ENCODE measurements at places on chromosomes 3 and 15.

- DNase-seq: no peak
Observed at GRCh38 chr15:48851956-48852355, 26.0 kb upstream of the EID1 start.

GRCh38 chr3:179852142-179852905 is 184.4 kb downstream of the PEX5L start:
- peak; percentile 60 for DNase-seq

- DNase-seq: peak; percentile 33
Observed at GRCh38 chr3:33437556-33438283, 2.5 kb downstream of the UBP1 start.

DNA sequence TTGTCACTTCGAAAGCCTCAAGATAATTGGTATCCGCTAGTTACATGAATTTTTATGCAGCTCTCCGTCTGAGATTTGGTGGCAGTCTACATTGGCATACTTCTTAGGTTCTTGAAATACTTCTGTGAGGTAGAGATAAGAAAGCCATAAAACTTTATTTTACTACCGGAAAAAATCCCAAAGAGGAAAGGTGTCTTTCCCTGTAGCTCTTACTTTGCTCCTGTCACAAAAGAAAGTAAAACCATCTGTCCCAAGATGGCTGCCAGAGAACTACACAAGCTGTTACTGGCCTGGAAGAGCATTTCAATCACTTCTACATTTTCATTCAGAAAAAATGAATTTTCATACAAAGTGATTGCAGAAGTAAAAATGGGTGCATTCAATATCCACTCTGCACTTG is 214.8 kb upstream of the ST8SIA2 start:
- no peak for DNase-seq

GRCh38 chr15:74626752-74627692 is 11.4 kb downstream of the CLK3 start:
- no peak for DNase-seq

DNA sequence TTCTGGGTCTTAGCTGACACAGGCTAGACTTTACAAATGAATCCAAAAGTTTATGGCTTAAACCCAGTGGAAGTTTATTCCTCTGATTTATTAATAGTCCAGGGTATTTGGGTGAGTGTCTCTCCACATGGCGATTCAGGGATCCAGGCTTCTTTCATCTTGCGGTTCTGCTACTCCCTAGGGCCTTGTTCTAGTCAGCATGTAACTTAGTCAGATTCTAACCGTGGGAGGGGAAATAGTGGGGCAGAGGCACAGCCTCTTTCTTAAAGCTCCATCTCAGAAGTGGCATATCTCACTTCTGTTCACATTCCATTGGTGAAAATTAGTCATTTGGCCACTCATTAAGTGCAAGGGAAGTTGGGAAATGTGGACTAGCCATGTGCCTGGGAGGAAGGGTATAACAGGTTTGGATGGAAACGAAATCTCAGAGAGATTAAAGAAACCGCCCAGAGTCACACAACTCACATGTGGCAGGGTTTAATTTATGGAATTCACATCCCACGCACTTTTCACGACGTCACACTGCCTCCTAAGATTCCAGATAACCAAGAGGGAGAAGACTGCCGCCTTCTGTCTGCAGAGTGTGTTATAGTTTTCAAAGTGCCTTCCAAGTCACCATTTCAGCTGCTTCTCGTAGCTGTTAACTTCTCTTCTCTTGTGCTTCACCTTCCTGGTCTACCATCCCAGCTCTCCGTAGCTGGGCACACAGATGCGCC is 11.4 kb upstream of the RASGRF1 start:
- no peak for DNase-seq

DNA sequence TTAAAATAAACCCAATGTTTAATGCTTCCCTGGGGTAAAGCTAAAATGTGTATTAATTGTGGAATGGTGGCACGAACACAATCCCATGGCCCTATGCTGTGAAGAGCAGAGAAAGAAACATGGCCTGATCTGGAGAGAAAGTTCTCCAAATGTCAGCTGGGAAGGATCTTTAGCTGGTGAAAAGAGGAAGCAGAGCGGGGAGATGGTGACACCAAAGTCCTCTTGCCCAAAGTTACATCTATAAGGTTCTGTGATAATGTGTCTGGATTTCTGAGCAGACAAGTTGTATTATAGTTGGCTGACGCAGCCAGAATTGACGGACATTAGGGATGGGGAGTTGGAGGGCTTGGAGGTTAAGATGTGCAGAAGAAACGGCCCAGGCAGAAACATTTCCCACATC is 196.2 kb downstream of the CHST2 start:
- no peak for DNase-seq

GRCh38 chr3:117893638-117894037 is 1141.0 kb downstream of the IGSF11 start:
- peak; percentile 50 for DNase-seq

DNA sequence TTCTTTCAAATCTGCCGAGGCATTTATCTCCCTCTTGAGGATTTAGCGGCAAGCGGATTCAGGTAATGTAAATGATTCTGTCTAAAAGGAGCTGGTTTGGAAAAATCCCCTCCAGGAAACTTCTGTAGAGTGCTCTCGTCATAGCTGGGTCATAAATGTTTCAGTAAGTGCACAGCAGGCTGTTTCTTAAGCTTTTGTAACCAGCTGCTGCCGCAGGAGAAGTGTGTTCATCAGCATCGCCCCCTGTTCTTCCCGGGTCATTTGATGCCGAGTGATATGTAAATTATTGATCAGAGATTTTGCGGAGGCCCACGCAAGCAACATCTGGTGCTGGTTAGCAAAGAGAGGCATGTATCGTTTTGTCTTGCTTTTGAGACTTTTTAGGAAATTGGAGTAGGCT is 53.1 kb downstream of the DNASE1L3 start:
- DNase-seq: no peak

DNA sequence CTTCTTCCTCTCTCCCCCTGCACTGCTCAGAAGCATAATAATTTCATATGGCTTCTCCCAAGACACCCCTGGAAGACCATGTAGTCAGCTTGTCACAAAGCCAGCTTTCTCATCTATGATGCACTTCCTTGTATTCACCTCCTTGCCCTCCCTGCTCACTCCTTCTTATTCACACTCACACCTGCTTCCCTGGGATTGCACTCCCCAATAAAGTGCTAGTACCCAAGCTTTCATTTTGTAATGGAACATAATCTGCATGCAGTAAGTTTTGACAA is 76.9 kb upstream of the FRMD4B start:
- DNase-seq: no peak

GRCh38 chr15:68526784-68527183 is 52.0 kb upstream of the CORO2B start:
- DNase-seq: no peak

DNA sequence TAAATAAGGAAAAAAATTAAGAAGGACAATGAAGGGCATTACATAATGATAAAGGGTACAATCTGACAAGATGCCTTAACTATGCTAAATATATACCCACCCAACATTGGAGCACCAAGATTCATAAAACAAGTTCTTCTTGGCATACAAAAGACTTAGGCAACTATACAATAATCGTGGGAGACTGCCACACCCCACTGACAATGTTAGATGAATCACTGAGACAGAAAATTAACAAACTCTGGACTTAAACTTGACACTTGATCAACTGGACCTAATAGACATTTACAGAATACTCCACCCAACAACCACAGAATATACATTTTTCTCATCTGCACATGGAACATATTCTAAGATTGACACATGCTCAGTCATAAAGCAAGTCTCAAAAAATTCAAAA is 53.2 kb upstream of the IGSF11 start:
- DNase-seq: no peak

GRCh38 chr15:75431682-75432081 is 19.8 kb downstream of the SIN3A start:
- no peak for DNase-seq

DNA sequence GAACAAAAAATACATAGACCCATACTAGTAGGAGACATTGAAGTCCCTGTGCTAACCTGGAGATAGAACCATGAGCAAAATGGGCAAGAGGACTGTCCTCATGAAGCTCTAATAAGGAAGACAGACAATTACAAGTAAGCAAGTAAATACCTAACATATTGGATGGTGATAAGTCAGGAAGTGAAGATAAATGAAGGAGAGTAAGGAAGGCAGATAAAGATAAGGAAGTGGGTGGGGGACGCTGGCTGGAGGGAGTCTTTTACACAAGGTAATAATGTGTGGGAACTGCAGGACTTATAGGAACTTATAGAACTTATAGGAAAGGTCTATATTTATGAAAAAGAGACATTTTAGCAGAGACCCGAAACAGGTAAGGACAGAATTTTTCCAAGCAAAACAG is 148.9 kb upstream of the ABI3BP start:
- no peak for DNase-seq

DNA sequence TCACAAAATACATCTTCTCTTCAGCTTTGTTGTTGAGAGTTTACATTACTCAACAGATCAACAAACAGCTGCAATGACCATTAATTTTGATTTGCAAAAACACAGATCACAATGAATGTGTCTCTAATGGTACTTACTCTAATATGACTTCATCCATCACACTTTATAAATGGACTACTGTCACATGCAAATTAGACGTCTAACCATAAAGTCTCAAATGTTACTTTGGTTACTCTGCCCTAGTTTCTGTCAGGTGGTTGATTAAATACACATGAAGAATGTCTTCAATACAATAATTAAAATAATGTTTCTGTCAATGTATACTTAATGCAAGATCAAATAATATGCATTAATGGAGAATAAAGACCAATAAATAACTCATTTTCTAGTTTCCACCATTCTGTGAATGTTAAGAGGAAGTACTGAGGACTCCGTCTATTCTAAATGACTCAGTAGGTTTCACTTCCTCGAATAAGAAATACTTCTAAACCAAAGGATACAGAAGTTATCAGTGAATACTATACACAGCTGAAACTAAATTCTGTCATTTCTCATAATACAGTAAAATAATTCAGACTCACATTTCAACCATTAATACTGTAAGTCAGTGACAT is 145.8 kb downstream of the CBLB start:
- DNase-seq: no peak

DNA sequence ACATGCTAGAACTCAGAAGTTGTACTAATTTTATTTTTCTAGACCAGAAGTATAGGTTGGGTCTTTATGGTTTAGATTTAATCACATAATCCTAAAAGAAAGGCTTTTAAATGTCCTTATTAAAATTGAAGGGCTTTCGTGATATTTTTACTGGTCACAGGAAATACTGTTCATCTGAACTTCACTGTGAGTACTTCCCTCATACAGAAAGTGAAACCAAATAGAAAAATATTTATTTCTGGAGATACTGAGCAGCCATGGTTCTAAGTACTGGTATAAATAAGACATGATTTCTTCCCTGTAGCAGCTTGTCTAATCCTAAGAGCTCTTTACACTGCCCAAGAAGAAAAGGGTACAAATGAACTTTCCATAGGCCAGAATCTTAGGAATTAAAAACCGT is 2.0 kb downstream of the SNRK start:
- peak; percentile 20 for DNase-seq

DNA sequence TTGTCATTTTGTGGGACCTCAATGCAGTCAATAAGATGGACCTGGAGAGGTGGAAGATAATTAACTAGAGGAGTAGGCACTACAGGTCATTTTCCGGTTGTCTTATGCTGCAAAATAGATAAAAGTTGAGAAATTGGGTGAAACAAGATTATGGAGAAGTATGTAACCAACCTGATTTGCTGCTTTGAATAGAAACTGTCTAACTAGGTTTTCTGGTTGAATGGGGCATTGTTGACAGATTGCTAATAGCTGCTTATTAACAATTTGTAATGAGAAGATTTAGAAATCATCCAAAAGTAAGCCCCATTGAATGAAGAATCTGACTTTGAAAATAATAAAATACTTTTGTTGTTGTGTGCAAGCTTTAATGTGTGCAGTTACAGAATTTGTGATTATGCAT is 26.2 kb downstream of the PIAS1 start:
- no peak for DNase-seq

GRCh38 chr15:42064271-42064670 is 30.1 kb downstream of the PLA2G4D start:
- no peak for DNase-seq

DNA sequence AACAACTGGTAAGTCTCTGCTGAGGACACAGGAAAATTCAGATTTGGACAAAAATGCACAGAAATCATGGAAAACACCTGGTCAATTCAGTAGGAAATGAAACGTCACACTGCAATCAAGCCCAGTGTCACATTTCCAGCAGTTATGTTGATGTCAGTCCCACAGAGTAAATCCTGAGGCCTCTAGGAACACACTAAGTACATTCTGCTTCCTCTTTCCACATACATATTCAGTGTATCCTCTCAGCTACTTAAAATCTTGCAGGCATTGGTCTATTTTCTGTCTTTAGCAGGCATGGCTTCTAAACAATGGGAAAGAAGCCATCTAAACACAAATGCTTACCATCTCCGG is 207.8 kb downstream of the PLCL2 start:
- DNase-seq: no peak

DNA sequence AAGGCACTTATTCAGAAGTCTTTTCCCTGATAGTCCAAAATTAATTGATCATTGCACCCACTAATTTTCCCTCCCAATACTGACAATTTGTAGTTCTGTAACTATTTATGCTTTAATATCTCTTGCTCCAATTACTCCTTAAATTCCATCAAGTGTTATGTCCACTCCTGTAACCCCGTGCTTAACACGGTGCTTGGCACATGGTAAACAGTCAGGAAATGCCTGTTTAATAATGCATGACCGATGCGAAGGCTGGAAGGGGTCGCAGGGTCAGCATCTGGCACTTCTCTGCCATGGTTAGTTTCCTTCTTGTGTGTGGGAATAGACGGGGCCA is 553 bp upstream of the SEC22A start:
- no peak for DNase-seq

GRCh38 chr3:21645121-21645897 is 105.7 kb downstream of the ZNF385D start:
- peak; percentile 63 for DNase-seq

Measured in M059J (cell line).